HFFc6 (cell line): ENCODE measurements at places on chromosomes 5 and 9. TPM values are rescaled to one million over a fixed set of nuclear protein-coding genes. Genes with fewer than 3 reads are reported as not detected.

DNA sequence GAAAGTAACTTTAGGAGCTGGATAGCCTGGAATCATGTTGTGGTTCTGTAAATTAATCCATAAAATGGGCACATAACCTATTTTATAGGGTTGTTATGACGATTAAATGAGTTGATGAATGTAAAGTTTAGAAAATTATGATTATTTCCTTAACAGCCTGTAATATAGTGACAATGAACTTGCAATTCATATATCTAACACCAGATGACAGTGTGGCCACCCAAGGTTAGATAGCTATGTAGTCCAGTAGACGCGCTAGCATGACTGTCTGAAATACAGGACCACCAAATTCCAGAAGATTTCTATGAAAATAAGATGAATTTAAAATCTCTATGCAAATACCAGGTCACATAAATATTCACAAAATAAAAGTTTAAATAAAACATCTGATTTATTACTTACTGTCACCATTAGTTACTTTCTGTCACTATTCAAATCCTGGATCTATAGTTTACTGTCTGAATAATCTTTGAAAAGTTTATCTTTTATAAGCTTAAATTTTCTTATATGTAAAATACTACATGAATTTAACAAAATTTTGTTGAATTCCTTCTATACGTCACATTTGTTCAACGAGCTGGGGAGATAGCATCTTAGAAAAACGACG is 26.1 kb upstream of the MACIR start:
- peak; percentile 36 for DNase-seq

- DNase-seq, result no peak
These were observed 13.0 kb upstream of the RIMOC1 start for GRCh38 chr5:41891066-41891707.

DNA sequence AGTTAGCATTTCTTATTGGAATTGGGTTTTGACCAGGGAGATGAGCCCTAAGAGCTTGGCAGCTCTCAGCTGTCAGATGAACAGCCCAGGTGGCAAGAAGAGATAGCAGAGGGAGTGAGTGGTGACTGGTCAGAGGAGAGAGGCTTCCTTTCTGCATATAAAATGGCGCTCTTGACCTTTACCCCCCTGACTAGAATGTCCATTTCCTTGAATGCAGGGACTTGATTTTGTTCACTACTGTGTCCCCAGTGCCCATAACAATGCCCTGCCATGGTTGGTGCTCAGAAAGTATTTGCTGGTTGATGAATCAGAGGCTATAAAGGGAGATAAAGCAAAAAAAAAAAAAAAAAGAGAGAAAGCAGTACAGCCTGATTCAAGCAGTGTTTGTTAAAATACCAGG is 7.2 kb downstream of the CHMP5 start:
- DNase-seq, result no peak

DNA sequence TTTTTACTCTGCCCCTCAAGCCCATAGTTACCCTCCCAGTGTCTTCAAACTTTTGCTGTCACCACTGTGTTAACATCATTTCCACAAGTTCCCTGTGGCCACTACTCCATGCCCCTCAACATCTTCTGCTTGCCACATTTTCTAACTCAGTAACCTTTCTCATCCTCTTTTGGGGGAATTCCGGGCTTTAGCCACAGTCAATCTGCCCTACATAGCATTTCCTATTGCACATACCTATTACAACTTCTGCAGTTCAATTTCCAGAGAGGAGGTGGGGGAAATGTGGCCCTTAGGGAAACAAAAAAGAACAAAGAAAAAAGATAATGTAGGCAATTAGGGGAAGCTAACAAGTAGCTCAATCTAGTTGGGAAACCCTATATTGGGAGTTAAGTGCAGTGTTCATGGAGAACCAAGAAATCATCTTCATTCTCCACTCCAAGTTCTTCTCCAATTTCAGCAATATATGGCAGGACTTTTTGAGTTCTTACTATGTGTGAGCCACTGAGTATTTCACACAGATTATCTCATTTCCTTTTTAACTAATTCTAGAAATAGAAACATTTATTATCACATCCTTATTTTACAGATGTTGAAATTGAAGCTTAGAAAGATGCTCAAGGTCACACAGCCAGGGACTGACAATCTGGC is 40.2 kb upstream of the LPAR1 start:
- DNase-seq, result no peak

GRCh38 chr5:122153774-122154173 is 24.4 kb downstream of the ZNF474 start:
- DNase-seq, result no peak

DNA sequence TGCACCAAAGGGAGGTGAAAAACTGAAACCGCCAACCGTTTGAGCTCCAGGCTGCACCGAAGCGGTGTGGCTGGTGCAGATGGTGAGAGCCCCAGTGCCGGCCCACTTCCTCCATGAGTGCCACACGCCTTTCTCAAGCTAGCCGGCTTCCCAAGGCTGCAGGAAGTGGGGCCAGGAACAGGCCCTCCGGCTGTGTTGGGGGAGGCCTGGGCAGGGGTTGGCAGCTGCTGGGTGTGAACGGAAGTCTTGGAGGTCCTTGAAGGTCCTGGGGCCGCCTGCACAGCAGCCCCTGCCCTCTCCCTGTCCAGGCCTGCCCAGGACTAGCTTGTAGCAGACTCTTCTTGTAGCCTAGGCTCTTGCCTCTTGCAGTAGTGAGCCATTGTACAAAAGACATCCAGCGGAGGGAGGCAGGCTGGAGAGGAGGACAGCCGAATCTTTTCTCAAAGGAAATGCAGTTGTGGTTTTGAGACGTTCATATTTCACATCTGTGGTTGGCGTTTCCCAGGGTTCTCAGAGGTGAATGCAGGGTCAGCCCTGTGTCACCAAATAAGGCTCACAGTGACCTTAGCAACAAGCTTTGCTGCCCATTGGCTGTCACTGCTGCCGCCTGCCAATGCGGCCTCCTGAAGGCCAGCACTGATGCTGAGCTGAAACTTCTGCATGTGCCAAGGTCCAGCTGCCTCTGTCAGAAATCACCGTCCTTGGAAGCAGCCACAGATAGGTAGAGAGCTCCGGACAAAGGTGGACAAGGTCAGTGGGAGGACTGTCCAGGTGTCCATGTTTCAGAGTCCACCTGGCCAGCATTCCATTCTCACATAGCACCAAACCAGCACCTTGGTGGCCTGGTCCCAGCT is 23.9 kb downstream of the IRF1 start:
- DNase-seq, result no peak

Gene DDX41
- total RNA-seq, result 83.8 to 88.7 TPM (median 88.0 TPM) in 3 replicates

Gene SNX24
- 19.7 to 22.3 TPM (median 20.2 TPM) in 3 replicates for total RNA-seq

Gene CDHR2
- total RNA-seq, result not detected in 3 replicates

Gene LEAP2
- 0.15 to 0.43 TPM (median 0.15 TPM) in 3 replicates for total RNA-seq

Gene ROR2
- 0.18 to 0.21 TPM in 2 of 3 replicates, not detected in the other for total RNA-seq

Gene FAM151B
- 2.6 to 3.1 TPM (median 2.6 TPM) in 3 replicates for total RNA-seq

Gene GDA
- total RNA-seq, result not detected in 3 replicates
